ENCODE measurements at places on chromosomes 5 and 9.

GRCh38 chr9:37575511-37575914 lies 667 bp downstream of the FBXO10 start:
- DNase-seq = no peak

GRCh38 chr5:153987301-153987700 lies 51.4 kb downstream of the FAM114A2 start:
- no peak for DNase-seq

DNA sequence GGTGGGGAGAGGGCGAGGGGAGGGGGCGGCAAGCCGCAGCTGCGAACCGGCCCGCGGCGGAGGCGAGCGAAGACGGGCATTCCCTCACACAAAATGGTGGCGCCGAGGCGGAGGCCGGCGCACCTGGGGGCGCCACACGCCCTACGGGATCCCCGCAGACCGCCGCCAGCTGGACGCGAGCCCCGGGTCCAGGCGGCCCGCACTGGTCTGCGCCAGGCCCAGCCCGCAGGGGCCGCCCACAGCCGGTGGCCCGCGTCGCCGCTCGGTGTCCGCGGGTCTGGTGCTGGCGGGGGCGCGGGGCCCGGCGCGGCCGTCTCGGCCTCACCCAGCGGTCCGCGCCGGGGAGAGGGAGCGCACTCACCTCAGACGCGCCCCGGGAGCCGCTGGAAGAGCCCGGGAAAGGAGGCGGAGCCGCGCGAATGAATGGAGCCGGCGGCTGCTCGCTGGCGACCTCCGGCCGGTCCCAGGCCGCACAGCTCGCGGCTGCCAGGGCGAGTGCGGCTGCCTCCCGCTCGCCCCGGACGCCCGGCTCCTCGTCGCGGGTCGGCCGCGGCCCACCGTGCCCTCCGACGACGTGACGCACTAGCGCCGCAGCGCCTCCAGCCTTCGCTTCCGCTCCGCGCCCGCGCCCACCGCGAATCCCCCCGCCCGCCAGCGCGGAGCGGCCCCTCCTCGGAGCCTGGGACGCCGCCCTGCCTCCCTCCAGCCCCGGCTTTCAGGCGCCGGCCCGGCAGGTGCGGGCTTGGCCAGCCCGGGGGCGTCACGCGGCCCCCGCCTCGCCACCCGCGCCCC lies at the start of gene FAM169A:
Gene FAM169A (minus strand): TSS at position 584 of the 792 bp plus-strand sequence. CDS start 24,711 bp downstream, outside the sequence.
- DNase-seq = peak; percentile 25

- DNase-seq = no peak
Measured at GRCh38 chr5:77498952-77499351, 6.8 kb upstream of the WDR41 start.

- no peak for DNase-seq
Measured at GRCh38 chr5:36305571-36306326, 4.0 kb upstream of the RANBP3L start.

DNA sequence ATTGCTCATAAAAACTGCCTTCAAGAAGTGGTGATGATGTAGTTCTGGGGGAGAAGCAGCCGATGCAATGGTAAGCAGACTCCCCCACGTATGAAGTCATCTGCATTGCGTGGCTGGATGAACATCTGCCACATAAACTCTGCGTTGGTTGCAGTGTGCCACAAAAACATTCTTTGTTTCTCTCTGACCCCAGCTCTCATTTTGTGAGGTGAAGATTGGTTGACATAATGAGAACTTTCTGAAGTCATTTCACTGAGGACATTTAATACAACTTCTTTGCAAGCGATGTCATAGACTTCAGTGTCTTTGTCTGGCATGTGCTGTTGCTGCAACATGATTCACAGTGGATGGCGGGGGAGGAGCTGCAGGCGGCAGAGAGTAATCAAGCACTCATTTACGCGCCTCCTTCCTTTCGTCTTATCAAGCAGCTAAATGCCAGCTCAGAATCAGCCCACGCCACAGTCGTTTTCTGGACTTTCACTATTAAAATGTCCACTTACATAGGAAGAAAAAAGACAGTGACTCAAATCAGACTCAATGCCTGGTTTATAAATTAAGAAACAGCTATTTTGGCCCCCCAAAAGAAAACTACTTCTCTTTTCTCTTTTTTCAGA lies 91.5 kb upstream of the NFIL3 start:
- no peak for DNase-seq

GRCh38 chr5:6252581-6252980 lies 125.8 kb downstream of the MED10 start:
- no peak for DNase-seq

DNA sequence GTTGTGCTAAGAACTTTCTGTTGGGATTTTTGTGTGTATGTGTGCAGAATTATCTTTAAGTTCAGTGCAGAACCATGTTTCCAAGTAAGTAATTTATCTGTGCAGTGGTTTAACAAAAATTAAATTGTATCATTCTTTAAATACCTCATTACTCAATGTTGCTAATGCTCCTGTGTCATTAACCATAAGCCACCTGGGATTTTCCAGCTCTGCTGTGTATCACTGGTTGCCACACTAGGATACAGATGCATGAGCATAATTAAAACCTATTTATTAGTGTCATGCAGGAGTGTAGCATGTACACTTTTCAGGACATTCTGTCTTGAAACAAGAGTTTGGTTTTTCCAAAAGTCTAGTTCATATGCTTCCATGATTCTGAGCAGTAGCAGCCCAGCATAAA lies 120.4 kb upstream of the PTGER4 start:
- no peak for DNase-seq

DNA sequence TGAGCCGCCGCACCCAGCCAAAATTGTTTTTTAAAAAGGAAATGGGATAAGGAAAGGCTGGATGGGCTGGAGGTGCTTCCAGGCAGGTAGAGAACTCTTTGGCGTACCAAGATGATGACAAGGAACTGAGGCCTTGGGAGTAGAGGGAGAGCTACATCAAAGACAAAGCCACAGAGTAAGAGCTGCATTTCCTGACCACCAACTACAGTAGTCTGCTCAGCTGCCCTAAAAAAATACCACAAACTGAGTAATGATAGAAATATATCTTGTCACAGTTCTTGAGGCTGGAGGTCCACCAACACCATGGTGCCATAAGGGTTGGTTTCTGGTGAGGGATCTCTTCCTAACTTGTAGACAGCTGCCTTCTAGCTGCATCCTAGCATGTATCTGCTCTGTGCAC lies 8.2 kb downstream of the OR1K1 start:
- no peak for DNase-seq

DNA sequence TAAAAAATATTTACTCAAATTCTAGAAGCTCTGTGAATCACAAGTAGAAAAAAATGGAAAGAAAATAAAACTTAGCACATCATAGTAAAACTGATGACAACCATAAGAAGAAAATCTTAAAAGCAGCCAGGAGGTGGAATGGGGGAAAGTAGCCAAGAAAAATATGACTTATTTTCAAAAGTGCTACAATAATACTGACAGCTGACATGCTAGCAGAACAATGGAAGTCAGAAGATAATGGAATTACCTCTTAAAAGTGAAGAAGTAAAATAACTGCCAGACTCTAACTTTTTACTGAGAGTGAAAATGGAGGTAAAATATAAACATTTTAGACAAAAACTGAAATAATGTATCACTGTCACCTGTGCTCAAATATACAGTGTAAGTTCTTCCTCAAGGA lies 532.2 kb upstream of the SGCD start:
- DNase-seq = no peak

DNA sequence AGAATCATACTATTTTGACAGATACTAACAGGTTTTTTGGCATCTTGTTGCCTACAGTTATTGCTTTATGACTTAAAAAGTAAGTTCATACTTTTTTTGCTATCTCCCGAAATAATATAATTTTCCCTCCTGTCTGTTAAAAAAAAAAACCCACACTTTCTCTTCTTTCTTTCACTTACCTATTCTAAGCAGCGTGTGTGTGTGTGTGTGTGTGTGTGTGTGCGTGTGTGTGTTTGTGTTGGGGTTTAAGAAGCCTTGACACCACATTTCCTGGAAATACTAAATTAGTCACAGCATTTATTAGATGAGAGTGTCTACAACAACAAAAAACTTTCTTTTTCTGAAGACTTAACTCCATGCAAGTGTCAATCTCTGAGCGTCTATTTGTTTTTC lies 12.4 kb downstream of the TNFAIP8 start:
- peak; percentile 43 for DNase-seq

- DNase-seq = no peak
Measured at GRCh38 chr9:83669067-83669466, 38.7 kb downstream of the UBQLN1 start.

DNA sequence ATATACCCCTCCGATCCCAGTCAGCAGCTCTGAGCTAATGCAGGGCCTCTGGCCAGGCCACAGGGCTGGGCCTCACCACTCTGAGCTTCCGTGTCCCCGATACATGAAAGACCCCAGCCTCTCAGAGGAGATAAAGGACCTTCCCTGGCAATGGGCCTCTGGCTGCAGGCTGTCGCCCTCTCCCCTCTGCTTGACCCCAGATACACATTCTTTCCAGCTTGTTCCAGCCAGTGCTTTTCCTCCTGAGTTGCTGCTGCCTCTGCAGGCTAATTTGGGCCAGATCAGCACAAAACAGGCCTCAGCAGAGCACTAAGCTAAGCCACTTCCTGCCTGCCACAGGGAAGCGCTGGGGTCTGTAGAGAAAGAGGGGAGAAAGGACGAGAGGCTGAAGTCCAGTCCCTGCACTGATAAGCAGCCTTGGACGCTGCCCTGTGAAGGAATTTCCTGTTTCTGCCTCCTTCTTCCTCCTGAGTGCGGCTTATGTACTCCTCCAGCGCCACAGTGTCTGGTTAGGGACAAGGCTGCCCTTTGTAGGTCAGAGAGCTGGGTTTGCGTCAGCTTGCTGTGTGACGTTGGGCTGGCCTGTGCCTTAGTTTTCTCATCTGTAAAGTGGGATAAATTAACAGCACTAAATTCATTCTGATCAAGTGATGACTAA lies 73.0 kb upstream of the IL17B start:
- no peak for DNase-seq

DNA sequence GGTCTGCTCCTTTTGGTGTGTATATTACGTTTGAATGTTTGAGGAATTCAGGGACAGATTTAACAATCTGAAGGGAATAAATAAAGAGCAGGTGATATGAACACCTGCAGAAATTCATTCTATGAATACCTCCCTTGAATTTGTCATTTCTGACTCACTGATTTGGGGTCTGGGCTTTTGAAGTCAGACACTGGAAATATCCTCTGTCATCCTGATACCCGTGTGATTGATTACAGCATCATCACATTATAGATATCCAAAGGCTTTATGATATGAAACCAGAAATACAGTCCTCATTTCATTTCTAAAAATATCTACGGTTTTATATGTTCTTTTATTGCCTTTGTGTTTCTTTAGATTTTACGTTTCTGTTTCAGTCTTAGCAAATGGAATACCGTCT lies 68.5 kb downstream of the TMEM232 start:
- no peak for DNase-seq

GRCh38 chr5:137828180-137828579 lies 39.5 kb upstream of the MYOT start:
- DNase-seq = no peak

DNA sequence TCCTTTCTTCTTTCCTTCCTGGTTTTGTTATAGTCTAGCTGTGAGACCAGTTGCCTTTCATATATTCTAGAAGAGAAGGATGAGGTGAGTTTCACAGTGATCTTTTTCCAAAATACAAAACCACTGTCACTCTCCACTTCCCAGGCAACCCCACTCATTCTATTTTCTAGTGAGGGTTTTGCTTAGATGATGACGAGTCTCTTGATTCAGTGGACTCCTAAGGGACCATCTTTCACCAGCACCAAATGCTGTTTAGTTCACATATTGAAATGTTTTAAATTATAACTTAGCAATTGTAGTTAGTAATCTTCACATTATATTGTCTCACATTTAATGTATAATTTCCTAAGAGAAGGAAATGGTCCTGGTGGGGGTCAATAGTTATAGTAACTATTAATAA lies 25.2 kb downstream of the PIK3R1 start:
- DNase-seq = no peak

DNA sequence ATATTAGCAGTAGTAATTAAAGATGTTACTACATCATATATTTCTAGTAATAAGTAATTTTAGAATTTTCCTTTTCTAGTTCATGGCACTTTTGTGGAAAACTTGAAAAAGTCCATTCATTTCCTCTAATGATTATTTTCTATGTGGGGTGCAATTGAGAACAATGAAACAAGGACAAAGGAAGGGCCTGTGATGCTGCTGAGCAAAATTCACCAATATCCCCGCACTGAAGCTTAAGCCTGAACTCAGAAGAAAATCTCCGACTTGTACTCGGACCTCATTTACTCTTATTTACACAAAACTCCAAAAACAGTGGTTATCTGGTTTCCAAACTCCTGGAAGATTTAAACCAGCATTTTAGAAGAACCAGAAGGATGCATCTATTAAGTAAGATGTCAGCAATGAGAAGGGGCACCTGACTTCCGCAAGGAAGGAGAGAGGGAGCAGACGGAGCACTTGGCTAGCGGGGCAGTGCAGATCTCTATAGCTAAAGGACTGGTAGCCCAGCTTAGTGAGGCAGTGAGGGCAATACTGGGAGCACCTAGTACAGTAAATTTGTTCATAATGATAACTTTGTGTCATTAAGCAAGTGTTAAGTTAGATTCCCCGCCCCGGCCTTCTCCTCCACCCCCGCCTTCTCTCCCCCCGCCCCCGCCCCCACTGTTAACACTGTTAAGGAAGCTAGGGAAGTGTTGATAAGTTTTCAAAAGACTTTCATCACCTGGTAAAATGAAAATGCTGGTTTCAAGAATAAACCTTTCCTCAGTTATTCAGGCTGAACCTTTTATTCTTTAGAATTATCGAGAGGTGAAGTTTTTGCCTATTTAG lies 123.3 kb downstream of the ZSWIM6 start:
- no peak for DNase-seq

- no peak for DNase-seq
Measured at GRCh38 chr9:6945816-6946215, 188.0 kb downstream of the KDM4C start.

DNA sequence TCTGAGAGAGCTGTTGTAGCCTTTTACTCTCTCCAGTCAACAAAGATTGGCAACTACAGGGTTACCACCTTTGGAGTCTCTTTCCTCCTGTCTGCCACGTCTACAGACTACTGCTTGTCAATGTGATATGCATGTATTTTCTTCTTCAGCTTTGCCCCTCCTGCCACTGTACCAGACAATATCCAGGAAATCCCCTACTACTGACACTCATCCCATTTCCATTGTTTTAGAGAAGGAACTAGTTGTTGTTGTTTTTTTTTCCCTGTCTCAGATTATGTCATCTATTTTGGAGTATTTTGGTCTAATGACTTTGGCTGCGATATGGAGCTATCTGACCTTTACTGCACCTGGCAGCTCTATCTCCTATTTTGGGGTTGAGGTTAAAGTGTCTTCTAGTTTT lies 50.1 kb upstream of the MACIR start:
- DNase-seq = no peak

- no peak for DNase-seq
Measured at GRCh38 chr5:116395226-116395625, 179.4 kb downstream of the SEMA6A start.

- DNase-seq = no peak
Measured at GRCh38 chr5:1785062-1785461, 14.6 kb downstream of the MRPL36 start.

GRCh38 chr9:135448663-135449100 lies 30.9 kb upstream of the PPP1R26 start:
- DNase-seq = no peak

- DNase-seq = no peak
Measured at GRCh38 chr5:170503990-170504596, at the start of gene KCNIP1. TSS of gene KCNIP1 (plus strand) at chr5:170504020.

Measured in CD4-positive, alpha-beta T cell (primary cell).